ENCODE measurements at places on chromosomes 1 and 21.
A peak's percentile ranks its signal among the peaks of the same experiment; 100 is the strongest.

- DNase-seq: no peak
Observed at GRCh38 chr1:200022239-200022804, 5.2 kb upstream of the NR5A2 start.

GRCh38 chr1:167797015-167797414 lies 75.2 kb downstream of the MPZL1 start:
- DNase-seq: no peak

DNA sequence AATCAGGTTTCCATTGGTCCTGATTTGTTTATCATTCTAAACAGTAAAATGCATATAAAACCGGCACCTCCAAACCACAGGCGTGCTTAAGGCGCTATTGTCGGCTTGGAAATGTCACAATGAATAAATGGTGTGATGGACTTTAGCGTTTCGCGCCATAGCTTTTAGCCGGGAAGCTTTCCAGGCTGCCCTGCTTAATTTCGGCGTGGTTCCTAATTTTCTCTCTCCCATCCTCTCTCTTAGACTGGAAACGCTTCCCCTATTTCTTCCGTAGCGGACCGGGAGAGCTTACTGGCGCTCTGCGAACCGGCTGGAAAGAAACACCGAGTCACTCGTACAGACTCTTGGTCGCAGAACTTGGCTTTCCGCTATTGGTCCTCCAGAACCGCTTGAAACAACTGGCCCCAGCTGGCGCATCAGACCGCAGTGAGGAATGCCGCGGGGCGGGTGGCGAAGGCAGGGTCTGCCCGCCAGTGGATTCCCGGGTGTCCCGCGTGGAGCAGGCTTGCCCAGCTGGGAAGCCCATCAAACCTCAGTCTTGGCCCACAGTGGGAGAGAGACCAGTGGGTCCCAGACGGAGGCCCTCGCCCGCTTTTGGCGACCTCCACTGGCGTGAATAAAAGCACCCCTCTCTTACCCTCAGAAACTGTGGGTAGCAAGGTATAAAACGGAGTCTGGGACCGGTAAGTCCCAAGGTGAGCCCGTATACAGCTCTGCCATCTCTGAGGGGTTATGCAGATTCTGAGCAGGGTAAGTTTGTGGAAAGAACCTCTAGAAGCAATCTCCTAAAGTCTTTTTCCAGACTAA lies 4.0 kb upstream of the LHX8 start:
- peak; percentile 47 for DNase-seq

- DNase-seq: no peak
Observed at GRCh38 chr1:31583082-31583994, 7.0 kb downstream of the TINAGL1 start.

- DNase-seq: peak; percentile 45
Observed at GRCh38 chr21:37060296-37060695, 12.6 kb downstream of the PIGP start.

GRCh38 chr1:53562291-53562980 lies 103.2 kb downstream of the DMRTB1 start:
- no peak for DNase-seq
